ENCODE measurements at places on chromosomes 4 and X.

DNA sequence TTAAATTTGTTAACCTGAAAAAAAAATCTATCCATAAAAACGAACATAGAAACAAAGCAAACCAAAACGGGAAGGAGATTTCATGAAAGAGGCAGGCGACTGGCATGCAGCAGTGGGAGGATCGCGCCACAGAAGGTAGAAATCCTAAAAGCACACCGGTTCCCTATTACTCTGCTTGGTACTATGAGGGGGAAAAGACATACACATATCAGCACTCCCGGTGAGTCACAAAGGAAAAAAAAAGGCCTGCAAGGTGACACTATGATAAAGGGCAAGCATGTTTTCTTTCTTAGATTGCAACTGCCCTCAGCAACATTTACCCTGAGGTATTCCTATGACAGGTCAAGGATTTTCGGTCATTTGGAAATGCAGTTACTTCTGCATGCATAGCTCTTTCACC lies 60.6 kb upstream of the NAP1L5 start:
- no peak for DNase-seq

DNA sequence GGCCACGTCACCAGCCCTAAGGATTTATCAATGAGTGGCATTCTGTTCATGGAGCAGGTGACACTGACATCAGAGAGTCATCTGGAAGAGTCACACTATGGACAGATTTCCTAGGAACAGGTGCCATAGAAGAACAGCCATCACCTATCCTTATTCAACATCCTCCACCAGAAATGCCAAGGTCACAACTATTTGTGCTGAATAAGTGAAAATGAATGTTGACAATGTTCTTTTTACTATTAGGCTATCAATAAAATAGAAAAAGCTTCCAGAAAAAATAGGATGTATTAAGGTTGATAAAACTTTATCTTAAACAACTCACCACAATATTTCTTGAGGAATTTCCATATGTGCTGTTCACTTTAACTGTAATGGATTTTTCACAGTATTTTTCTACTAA lies 62.9 kb downstream of the HAUS3 start:
- no peak for DNase-seq

- DNase-seq = no peak
Measured at GRCh38 chr4:169283114-169283509, 12.4 kb upstream of the SH3RF1 start.

DNA sequence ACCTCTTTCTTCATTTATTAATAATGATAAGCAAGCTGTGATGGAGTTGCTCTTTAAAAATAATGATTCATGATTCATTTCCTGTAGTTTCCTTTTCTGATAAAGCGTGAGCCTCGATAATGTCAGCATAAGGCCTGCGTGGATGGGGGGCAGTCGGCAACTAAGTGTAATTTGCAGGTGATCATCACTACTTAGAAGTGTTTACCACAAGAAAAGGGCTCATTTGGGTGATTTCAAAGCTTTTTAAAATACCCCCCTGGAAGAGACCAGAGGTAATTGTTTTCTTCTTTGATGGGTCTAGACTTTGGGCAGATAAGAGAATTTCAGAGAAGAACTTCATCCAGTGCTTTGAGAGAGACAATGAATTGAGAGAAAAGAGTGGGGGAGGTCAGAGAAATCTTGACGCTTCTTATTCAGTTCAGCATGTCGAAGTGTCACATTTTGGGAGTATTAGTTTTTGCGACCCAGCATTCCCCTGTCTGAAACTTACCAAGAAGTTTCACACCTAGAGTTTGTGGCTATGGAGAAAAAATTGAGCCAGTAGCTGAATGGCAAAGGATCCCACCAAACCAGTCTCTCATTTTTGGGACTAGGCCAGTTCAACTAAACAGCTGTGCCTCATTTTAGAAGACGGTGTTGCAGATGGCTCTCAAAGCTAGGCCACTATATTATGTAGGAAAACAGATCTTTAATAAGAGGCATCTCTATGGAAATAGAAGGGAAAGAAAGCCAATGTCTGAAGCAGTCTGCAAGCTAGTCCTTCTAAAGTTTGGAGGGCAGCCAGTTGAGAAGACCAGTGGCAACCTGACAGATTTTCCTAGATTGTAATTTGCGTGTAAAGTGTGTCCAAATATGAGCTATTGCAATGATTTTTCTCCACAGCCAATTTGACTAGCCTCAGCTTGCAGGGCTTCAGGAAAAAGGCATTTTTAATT lies 171.0 kb upstream of the PPP1R2C start:
- DNase-seq = no peak

DNA sequence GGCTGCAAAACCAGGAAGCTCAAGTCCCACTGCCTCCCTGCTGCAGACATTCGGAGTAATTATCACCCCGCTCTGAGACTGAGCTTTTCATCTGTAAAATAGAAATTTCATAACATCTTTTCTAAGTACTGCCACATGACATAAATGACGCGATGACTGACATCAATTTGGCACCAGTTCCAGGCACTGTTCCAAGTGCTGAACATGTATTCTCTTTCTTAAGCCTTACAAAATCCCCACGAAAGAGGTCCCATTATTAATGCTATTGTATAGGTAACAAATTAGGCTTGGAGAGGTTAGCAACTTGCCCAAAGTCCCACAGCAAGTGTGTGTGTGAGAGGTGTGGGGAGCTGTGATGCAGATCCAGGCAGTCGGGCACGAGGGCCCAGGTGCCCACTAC lies 56.4 kb downstream of the SLC2A9 start:
- no peak for DNase-seq
